ENCODE measurements at places on chromosomes 3 and 15.
A peak's percentile ranks its signal among the peaks of the same experiment; 100 is the strongest.

GRCh38 chr15:33243869-33244268 is 49.4 kb upstream of the FMN1 start:
- DNase-seq, result peak; percentile 69

DNA sequence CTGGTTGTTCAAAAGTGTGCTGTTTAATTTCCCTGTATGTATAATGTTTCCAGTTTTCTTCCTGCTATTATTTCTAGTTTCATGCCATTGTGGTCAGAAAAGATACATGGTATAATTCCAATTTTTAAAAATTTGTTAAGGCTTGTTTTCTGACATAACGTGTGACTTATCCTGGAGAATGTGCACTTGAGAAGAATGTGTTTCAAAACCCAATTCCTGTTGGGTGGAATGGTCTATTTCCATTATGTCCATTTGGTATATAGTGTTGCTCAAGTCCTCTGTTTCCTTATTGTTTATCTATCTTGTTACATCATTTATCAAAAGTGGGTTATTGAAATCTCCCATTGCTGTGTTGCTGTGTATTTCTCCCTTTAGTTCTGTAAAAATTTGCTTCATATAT is 215.4 kb downstream of the GREM1 start:
- DNase-seq, result no peak

GRCh38 chr15:40567111-40567510 is 2.0 kb upstream of the RPUSD2 start:
- no peak for DNase-seq

DNA sequence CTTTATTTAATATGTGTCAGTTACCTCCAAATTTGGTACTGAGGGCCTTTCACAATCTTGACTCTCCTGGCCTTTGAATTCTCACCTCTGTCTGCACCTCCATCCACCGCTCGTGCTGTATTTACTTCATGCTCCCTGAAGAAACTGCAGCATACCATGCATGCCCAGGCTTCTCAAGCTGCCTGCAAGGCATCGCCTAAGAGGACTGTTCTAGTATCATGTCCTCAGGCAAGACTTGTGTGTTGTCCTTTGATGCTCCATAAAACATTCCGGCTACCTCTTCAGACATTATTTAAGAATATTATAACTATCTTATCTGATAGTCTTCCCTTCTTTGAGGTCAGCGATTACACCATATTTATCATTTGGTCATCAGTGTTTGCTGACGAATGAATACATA is 682.5 kb downstream of the NR2F2 start:
- DNase-seq, result no peak

DNA sequence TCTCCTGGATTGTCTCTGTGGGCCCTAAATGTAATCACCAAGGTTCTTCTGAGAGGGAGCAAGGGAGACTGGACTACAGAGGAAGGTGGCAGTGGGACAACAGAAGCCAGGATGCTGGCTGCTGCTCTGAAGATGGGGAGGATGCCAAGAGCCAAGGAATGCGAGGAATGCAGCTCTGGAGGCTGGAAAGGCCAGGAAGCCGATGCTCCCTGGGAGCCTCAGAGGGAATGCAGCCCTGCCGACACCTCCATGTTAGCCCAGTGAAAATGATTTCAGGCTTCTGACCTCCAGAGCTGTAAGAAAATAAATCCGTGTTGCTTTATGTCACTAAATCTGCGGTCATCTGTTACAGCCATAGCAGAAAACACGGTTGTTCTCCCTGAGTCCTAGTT is 44.1 kb downstream of the UMPS start:
- DNase-seq, result peak; percentile 70

GRCh38 chr15:81480645-81481053 is 106.6 kb upstream of the TMC3 start:
- DNase-seq, result peak; percentile 56

- DNase-seq, result peak; percentile 32
Observed at GRCh38 chr3:42763021-42763420, 10.0 kb downstream of the CCDC13 start.

GRCh38 chr3:14490255-14490654 is 49.9 kb downstream of the GRIP2 start:
- DNase-seq, result no peak

- no peak for DNase-seq
Observed at GRCh38 chr3:71734881-71735280, 9.7 kb upstream of the EIF4E3 start.

DNA sequence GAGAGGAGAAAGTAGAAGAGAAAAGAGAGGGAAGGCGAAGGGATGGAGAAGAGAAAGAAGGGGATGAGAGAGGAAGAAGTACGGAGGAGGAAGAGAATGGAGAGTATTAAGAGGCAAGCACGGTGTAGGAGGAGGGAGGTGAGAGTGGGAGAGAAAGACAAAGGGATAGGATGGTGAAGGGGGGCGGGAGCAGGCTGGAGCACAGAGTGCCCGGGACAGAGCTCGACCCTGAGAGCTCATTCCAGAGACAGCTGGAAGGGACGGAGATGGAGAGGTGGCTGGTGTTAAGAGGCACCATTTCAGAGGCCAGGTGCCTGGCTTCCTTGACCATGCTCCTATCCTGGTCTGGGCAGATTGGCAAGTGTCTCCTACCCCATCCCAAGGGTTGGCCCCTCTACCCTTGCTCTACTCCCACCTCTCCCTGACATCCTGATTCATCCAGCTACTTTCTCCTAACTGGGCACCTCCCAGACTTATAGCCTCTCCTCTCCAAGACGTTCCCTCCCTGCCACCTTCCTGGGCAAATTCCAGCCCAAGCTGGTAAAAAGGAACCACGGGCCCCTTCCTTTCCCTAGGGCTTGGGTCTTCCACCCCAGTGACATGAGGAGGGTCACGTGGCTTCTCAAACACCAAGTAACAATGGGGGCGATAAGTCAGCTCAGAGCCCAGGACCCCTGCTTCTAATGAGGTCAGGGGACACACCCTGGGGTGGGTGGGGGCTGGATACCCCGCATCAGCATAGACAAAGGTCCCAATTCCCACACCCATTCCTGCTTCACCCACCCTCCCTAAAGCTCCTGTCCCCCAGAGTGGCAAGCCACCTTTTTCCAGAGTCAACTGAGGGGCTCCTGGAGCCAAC is 1.1 kb downstream of the CLCN2 start:
- no peak for DNase-seq

DNA sequence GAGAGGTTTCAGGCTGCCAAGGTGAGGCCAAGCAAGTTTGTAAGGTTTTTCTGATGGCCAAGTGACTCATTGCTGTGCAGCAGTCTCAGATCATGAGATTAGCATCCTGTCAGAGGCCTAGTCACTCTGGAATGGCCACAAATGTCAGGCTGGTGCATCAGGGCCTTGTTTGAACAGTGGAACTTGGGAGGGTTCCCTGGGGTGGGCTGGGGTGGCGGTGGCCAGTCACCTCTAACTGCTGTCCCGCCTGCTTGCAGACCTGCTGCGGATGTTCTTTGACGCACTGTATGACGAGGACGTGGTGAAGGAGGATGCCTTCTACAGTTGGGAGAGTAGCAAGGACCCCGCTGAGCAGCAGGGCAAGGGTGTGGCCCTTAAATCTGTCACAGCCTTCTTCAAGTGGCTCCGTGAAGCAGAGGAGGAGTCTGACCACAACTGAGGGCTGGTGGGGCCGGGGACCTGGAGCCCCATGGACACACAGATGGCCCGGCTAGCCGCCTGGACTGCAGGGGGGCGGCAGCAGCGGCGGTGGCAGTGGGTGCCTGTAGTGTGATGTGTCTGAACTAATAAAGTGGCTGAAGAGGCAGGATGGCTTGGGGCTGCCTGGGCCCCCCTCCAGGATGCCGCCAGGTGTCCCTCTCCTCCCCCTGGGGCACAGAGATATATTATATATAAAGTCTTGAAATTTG is 2.8 kb upstream of the FAM131A start:
- DNase-seq, result peak; percentile 93

DNA sequence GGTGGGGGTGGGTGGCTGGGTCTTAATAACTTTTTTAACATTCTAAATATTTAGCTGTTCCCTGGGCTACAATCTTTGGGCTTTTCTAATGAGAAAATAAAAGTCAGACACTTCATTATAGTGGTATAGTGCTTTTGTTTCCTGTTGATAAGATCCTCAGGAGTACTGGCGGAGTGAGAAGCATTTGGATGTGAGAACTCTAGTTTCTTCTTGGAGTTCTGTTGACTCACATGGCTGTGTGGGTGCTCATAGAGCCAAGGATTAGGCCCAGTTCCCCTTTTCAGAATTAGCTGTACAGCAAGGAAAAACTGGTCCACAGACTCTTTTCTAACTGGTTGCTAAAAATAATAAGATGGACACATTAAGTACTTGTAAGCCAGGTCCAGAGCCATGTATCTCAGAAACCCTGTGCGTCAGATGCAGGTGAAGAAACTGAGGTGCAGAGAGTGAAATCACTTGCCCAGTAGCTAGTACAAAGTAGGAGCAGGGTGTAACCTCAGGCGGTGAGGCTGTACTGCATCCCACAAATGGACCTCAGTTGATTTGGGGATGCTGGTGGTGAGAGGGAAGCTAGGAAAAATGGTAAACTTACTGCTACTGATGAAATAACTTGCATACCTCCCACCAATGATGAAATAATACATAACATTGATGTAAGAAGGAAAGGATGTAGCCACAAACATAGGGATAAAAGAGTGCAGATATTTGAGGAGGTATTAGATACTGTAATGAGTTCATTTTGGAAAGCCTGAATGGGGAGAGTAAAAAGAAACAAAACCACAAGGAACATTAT is 2.3 kb downstream of the ITPR1 start:
- DNase-seq, result no peak

GRCh38 chr3:122102191-122102935 is 47.2 kb downstream of the CD86 start:
- no peak for DNase-seq

DNA sequence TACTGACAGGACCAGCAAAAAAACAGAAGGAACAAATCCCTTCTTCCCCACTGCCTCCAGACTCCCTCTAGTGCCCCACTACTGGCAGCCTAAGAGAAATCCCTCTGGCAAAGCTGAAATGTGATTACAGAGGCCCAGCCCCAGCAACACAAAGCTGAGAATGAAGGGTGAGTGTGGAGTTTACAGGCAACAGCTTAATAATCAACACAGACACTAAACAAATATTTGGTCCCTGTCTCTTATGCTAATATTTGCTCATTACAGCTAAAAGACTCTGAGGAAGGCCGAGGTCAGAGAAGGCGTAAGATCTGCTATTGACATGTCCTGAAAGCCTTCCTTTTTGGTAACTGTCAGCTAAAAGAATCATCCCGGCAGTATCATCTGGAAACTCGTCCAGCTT is 308.5 kb upstream of the RASGRP1 start:
- no peak for DNase-seq

- peak; percentile 20 for DNase-seq
Observed at GRCh38 chr3:125375950-125376679, 990 bp upstream of the ZNF148 start.

DNA sequence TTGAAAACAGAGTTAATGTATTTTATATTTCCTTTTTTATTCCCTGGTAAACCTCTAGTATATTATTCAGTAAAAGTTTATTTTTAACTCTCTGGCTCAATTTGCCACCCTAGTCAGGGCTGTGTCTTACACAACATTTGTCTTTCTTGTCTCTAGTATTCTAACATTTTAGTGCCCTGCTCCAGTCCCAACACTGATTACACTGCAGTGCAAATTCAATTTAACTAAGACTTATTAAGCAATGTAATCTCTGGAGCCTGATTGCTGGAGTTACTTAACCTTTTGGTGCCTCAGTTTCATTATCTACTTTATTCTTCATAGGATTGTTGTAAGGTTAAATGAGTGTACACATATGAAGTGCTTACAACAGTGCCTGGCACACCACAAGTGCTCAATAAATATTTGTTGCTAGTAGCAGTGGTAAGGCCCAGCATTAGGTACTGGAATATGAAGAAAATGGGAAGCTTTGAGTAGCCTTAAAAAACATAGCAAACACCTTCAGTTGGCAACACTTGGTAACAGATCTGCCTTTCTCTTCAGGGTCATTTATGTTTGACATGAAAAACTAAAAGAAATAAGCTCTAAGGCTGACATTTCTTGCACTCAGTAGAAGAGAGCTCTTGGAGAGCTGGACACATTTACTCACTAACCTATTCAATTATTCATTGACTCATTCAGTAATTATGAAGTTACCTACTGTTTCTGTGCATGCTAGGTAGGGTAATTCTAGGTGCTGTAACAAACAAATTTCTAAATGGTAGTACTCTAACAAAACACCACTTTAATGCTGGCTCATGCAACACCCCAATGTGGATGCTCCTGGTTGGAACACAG is 364.5 kb upstream of the EPHA3 start:
- no peak for DNase-seq

- no peak for DNase-seq
Observed at GRCh38 chr3:64033069-64033468, 9.8 kb upstream of the PSMD6 start.

DNA sequence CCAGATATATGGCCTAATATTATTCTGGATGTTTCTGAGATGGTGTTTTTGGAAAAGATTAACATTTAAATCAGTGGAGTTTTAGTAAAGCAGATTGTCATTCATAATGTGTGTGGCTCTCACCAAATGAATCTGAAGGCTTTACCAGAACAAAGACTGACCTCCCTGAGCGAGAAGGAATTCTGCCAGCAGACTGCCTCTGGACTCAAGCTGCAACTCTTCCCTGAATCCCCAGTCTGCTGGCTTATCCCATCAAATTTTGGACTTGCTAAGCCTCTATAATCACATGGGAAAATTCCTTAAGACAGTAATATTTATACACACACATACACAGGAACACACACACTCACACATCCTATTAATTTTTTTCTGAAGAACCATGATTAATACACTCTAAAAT is 102.3 kb downstream of the FAM174B start:
- DNase-seq, result no peak

GRCh38 chr3:132628157-132628556 is 31.1 kb downstream of the ACKR4 start:
- no peak for DNase-seq

- no peak for DNase-seq
Observed at GRCh38 chr15:65783872-65784271, 8.2 kb downstream of the DENND4A start.

- no peak for DNase-seq
Observed at GRCh38 chr15:50702762-50703334, 16.3 kb upstream of the TRPM7 start.

GRCh38 chr3:24829629-24830229 is 335.1 kb upstream of the THRB start:
- DNase-seq, result no peak

- DNase-seq, result no peak
Observed at GRCh38 chr3:129502641-129503408, 25.6 kb upstream of the RHO start.

GRCh38 chr15:75352186-75353080 is 5.6 kb downstream of the NEIL1 start:
- no peak for DNase-seq

- no peak for DNase-seq
Observed at GRCh38 chr3:20097015-20097414, 56.8 kb downstream of the KAT2B start.

GRCh38 chr15:63461230-63461985 is 43.0 kb upstream of the USP3 start:
- DNase-seq, result no peak

- no peak for DNase-seq
Observed at GRCh38 chr3:71227270-71227661, 356.3 kb downstream of the FOXP1 start.

DNA sequence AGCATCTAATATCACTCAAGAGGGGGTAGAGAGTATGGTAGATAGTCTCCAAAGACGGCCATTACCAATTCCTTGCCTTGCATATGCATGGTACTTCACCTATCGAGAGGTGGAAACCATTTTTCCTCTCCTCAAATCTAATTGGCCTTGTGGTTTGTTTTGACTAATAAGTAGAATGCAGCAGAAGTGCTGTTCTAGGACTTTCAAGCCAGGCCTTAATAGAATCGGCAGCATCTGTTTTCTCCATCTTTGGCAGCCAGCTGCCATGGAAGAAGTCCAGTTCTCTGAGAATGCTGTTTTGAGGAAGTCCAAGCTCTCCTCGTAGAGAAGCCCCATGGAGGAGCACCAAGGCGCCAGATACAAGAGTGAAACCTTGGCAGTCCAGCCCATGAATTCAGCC is 59.1 kb upstream of the RASGRP1 start:
- DNase-seq, result no peak

Measured in HFFc6 (cell line).